SK-MEL-5 (cell line): ENCODE measurements at places on chromosomes 2 and 18. TPM values are rescaled to one million over a fixed set of nuclear protein-coding genes. Genes with fewer than 3 reads are reported as not detected.

Gene RAX
- total RNA-seq: not detected in 2 replicates

Gene ARHGEF4
- 2.9 and 4.0 TPM in 2 replicates for total RNA-seq

Gene HOXD13
- 10.3 and 11.8 TPM in 2 replicates for total RNA-seq

Gene STON1
- 2.7 and 3.7 TPM in 2 replicates for total RNA-seq

Gene FSHR
- not detected in 2 replicates for total RNA-seq

Gene CFAP53
- total RNA-seq: 0.11 and 0.35 TPM in 2 replicates

Gene HOXD4
- 3.6 and 4.2 TPM in 2 replicates for total RNA-seq

Gene ALMS1
- 14.3 and 17.6 TPM in 2 replicates for total RNA-seq

Gene ZSWIM2
- not detected in 2 replicates for total RNA-seq

Gene IL1RN
- not detected in 2 replicates for total RNA-seq

Gene PXDN
- total RNA-seq: 3.1 and 4.7 TPM in 2 replicates

Gene KLHL30
- 0.03 TPM in 1 of 2 replicates, not detected in the other for total RNA-seq

Gene CELF4
- total RNA-seq: not detected in 2 replicates

Gene FAM110C
- total RNA-seq: 0.18 TPM in 1 of 2 replicates, not detected in the other

Gene PRR30
- not detected in 2 replicates for total RNA-seq

Gene FBXO15
- 1.0 and 1.3 TPM in 2 replicates for total RNA-seq

Gene RNASEH1
- total RNA-seq: 45.2 and 47.9 TPM in 2 replicates

Gene RTP5
- not detected in 2 replicates for total RNA-seq

Gene ZNF516
- 15.1 and 16.6 TPM in 2 replicates for total RNA-seq

Gene ANO7
- 0.32 and 0.37 TPM in 2 replicates for total RNA-seq

Gene ANKRD30B
- total RNA-seq: 7.1 and 7.3 TPM in 2 replicates

Gene HOXD11
- total RNA-seq: 0.37 and 0.53 TPM in 2 replicates

Gene UGT1A8
- total RNA-seq: not detected in 2 replicates

Gene ZEB2
- 71.9 and 85.0 TPM in 2 replicates for total RNA-seq

Gene GKN1
- total RNA-seq: not detected in 2 replicates

Gene CHAC2
- total RNA-seq: 7.4 and 8.1 TPM in 2 replicates

Gene POTEJ
- not detected in 2 replicates for total RNA-seq

Gene IL37
- total RNA-seq: not detected in 2 replicates
